ENCODE measurements at places on chromosomes 6 and 20. TPM values are rescaled to one million over a fixed set of nuclear protein-coding genes. Genes with fewer than 3 reads are reported as not detected.

LRP11 gene
- polyA plus RNA-seq = 71.0 TPM

VGLL2 gene
- not detected for polyA plus RNA-seq

AK9 gene
- polyA plus RNA-seq = 2.6 TPM

MICB gene
- 17.9 TPM for polyA plus RNA-seq

TRIM10 gene
- not detected for polyA plus RNA-seq

MEP1A gene
- polyA plus RNA-seq = not detected

DNA sequence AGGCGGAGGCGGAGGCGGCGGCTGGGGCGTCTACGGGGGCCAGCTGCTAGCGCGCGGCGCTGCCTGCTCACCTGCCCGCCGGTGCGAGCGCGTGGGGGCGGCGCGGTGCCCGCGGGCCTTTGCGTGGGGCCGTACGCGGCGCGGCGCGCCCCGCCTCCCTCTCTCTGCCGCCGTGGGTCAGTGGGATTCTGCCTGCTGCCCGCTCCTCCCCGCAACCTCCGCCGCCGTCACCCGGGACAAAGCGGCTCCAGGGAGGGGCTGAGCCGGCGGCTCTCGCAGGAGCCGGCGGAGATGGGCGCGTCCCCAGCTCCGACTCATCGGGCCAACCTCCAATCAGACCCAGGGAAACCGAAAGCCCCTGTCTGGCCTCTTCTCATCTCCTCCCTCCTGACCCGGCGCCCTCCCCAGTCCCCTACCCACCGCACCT, at the start of gene RCAN2:
TSS of gene RCAN2 (minus strand) at position 249 of the 427 bp plus-strand sequence.
- no peak for DNase-seq

DNA sequence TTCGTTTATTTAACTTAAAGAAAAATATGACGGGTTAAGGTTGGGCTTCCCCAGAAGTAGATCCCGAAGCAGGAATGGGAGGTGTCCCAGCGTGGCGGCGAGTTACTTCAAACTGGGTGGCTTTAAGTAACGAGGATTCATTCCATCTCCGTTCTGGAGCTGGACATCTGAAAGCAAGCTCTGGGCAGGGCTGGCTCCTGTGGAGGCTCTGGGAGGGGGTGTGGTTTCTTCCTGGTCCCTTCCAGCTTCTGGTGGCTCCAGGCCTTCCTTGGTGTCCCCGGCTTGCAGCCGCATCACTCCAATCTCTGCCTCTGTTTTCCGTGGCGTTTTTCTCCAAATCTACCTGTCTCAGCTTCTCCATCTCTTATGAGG, 47.3 kb upstream of the BHLHE23 start:
- no peak for DNase-seq

- no peak for DNase-seq
Measured at GRCh38 chr6:116278481-116278829, 1.3 kb downstream of the TSPYL1 start.

- peak; percentile 48 for DNase-seq
Measured at GRCh38 chr6:52663120-52663935, 7.6 kb upstream of the TMEM14A start.

DNA sequence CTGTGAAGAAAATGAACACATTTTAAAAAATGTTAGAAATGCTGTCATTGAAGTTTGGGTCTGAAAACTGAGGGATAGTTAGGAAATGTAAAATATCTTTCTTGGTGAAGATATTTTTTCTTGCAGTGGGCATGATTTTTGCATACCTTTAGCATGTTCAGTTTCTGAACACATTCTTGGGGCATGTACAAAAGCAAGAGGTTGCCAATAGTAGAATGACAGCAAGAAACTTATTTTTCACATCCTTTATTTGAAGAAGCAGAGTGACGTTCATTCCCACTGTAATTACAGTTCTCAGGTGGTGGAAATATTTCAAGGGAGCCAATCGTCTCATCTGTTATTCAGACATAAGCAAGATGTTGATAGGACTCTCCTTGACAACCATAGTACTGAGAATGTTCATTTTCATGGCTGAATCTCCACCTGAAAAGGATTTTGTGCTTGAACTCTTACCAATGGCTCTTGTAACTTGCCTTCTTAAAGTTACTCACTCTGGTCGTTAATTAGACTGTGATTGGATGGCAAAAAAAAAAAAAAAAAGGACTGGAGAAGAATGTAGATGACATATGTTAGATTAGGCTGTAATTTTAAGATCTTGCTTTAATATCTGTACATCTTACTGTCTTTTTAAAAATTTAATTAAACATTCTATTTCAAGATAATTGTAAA, 74.4 kb downstream of the DOK5 start:
- no peak for DNase-seq

- no peak for DNase-seq
Measured at GRCh38 chr6:161152907-161153662, 120.8 kb downstream of the AGPAT4 start.

All from AG04450 (cell line).